Activated T-helper 1 cell treated with Interleukin-2 at 50 U/mL for 16 hours (primary cell): ENCODE measurements at places on chromosomes 11 and 22.

DNA sequence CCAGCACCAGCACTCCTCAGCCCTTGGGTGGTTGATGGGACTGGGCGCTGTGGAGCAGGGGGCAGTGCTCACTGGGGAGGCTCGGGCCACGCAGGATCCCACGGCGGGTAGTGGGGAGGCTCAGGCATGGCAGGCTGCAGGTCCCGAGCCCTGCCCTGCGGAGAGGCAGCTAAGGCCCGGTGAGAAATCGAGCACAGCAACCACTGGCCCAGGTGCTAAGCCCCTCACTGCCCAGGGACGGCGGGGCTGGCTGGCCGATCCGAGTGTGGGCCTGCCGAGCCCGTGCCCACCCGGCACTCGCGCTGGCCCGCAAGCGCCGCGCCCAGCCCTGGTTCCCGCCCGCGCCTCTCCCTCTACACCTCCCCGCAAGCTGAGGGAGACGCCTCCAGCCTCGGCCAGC lies 56.0 kb upstream of the ZNF195 start:
- DNase-seq: no peak

GRCh38 chr11:67337257-67337656 lies 16.1 kb downstream of the POLD4 start:
- DNase-seq: no peak

- DNase-seq: no peak
Observed at GRCh38 chr11:3929232-3929631, 73.8 kb downstream of the STIM1 start.

GRCh38 chr11:46724088-46724487 lies 5.1 kb downstream of the F2 start:
- no peak for DNase-seq

DNA sequence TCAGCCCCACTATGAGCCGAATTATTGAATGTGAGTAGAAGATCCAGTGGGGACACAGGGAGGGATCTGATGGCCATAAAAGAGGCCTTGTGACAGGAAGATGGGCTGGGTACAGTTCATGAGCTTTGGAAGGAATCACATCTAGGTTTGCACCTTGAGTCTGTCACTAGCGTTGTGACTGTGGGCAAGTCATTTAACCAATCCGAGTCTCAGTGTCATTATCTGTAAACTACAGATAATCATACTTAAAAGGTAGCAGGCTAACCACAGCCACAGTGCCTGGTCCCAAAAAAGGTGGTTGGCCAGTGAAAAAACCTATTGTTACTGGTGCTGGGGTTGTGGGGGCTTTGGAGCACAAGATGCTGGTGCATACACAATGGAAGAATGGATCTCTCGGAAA lies 3.8 kb downstream of the HEPN1 start:
- no peak for DNase-seq

GRCh38 chr11:18416459-18416858 lies 4.3 kb downstream of the LDHC start:
- DNase-seq: no peak

- DNase-seq: no peak
Observed at GRCh38 chr11:42049650-42050049, 590.2 kb upstream of the LRRC4C start.

DNA sequence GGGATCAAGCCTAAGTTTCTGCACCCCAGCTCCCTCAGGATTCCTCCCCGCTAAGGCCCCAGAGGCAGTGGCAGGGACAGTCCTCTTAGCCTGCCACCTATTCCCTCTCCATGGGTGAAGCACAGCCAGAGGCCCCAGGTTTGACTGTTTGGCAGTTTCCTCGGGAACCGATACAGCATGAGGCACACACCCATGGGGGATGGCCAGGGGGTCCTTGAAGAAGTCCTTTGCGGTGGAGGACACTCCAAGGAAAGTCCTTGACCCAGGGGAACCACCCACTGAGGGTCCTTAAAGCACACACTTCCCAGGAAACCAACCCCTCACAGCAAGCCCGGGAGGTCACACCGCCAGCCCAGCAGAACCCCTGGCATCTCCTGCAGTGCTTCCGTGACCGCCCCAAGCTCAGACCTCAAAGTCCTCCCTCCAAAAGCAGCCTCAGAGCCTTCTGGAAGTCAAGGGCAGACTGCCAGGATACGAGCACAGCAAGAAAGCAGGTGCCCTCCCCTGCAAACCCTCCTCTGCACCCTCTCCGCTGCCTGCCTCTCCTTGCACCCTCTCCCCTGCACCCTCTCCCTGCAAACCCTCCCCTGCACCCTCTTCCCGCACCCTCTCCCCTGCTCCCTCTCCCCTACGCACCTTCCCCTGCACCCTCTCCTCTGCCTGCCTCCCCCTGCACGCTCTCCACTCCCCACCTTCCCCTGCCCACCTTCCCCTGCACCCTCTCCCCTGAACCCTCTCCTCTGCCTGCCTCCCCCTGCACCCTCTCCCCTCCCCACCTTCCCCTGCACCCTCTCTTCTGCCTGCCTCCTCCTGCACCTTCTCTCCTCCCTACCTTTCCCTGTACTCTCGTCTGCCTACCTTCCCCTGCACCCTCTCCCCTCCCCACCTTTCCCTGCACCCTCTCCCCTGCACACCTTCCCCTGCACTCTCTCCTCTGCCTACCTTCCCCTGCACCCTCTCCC lies 1.4 kb downstream of the SIGIRR start:
- DNase-seq: no peak

GRCh38 chr11:16817351-16817750 lies 78.9 kb downstream of the C11orf58 start:
- DNase-seq: no peak

DNA sequence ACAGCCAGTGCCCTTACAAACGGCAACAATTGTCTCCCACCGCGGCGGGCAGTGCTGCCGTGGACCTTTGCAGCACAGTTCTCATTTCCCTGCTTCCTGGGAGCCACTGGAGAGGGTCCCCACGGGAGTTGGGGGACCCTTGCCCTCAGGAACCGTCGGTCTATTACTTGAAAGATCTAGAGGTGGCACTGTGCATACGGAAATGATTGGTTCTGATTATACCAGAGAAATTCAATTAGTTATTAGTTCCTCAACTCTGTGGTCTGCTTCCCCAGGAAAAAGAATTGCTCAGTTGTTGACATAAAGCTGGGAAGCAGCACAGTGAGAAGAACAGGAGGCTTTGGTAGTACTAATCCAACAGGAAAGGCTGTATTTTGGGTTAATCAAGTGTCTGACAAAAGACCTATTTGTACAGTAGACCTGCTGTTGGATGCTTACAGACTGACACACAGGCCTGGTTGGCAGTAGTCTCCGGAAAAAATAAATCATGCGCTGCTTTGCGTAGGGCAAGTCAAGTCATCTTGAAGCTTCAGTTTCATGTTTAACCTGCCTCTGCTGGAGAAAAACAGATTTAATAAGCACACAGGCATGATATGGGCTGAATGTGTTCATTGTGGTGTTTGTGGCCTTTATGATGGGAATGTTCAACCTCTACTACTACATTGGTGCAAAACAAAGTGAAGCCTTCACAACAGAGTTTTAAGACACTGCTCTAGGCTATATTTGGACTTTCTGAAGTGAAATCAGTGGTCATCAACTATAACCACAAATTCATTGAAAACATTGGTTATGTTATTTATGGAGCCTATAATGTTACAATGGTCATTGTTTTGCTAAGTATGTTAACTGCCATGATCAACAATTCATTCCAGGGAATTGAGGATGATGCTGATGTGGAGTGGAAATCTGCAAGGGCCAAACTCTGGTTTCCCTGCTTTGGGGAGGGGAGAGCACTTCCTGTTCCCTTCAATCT lies 54.6 kb upstream of the SC5D start:
- DNase-seq: no peak

GRCh38 chr11:72507050-72507449 lies 72.7 kb upstream of the CLPB start:
- DNase-seq: no peak

- DNase-seq: no peak
Observed at GRCh38 chr11:58503361-58503856, 4.5 kb downstream of the OR5B21 start.

DNA sequence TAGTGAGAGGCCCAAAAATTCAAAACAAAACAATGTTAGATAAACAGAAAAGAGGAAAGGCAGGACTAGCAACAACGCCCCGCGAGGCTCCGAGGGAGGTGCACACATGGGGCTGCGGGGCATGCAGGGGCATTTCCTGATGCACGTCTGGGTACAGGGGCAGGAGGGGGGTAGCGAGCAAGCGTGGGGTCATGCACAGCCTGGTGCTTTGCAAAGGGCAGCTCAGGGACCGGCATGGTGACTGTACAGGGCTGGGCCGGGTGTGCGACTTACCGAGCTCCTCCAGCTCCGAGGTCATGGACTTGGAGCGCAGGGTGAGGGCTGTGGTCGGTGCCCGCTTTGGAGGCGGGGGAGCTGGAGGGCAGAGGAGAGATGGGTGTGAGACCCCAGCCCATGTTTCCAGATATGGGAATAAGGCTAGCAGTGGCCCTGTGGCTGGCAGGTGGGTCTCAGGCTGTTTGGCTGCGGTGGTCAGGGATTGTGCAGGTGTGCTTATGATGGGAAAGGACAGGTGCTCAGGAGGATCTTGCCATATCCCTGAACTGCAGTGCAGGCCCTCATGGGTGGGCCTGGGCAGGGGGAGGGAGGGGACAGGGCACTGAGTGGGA lies 103.7 kb downstream of the CTTN start:
- no peak for DNase-seq

DNA sequence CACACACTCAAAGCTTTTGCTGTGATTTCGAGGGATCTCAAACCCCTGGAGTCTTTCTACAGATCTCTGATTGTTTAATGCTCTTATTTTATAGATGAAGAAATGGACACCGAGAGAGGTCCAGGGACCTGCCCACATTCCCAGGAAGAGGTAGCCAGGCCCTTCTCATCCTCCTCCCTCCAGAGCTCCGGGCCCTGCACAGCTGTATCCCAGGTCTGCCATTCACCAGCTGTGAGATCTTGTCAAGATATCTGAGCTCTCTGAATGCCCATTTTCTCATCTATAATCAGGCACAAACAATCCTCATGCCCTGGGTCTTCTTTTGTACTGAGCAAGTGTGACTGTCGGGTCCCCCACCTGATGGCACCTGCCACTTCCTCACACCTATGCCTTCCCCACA lies 98.2 kb upstream of the ALX4 start:
- DNase-seq: no peak

DNA sequence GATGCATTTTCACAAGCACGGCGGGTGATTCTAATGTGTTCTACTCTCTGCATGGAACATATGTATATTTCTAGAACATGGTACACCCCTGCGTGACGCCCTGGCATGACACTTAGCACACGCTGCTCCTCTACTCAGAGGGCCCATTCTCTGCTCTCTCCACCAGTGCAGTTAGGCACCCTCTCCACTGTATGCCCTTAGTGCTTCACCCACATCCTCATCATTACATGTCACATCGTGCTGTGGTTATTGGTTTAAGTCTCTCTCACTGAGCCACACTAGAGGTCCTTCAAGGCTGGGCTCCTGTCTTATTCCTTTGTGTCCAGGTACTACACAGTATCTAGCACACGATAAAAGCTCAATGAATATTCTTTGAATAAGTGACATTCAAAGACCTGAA lies 16.7 kb downstream of the TMPRSS13 start:
- DNase-seq: no peak

DNA sequence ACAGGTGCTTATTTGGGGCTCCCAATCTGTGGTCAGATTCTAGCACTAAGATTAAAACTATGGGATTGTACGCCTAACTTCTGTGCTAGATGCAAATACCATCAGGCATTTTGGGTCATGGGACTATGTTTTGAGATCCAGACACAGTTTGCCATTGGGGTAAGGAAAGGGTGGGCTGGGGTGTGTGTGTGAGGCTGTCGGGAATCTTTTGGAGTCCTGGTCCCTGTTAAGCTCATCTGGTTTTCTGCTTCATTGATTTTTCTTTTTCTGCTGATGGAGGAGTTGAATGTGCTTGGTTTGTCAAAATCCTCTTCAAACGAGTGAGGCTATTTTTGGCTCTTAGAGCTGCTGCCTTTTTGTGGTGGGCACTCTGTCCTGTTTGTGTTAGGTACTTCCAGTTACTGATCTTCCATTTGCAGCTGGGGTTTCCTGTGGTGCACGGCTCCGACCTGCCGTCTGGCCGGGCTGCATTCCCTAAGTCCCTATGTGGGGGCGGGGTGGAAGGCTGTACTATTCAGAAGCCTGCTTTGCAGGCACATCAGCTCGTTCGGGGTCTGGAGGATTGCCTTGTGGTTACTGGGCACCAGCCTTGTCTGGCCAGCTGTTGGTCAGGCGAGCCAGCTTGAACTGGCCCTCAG lies 2.9 kb downstream of the BCR start:
- DNase-seq: no peak

DNA sequence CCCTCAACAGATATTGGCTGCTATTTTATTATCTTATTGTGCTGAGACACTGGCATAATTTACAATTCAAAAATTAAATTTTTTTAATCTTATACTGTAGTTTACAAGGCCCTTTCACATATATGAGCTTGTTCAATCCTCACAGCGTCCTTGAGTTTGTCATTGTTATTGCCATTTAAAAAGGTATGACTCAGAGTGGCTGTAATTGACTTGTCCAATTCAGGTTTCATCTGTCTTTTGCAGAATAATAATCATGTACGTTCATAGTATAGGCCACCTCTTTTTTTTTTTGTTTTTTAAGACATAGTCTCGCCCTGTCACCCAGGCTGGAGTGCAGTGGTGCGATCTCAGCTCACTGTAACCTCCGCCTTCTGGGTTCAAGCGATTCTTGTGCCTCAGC lies 11.5 kb downstream of the PTPRJ start:
- no peak for DNase-seq
